ENCODE measurements at places on chromosomes 11 and 22. TPM values are rescaled to one million over a fixed set of nuclear protein-coding genes. Genes with fewer than 3 reads are reported as not detected.

Gene OR51S1
- not detected for total RNA-seq

Gene C1QTNF5
- total RNA-seq: 42.8 TPM

DNA sequence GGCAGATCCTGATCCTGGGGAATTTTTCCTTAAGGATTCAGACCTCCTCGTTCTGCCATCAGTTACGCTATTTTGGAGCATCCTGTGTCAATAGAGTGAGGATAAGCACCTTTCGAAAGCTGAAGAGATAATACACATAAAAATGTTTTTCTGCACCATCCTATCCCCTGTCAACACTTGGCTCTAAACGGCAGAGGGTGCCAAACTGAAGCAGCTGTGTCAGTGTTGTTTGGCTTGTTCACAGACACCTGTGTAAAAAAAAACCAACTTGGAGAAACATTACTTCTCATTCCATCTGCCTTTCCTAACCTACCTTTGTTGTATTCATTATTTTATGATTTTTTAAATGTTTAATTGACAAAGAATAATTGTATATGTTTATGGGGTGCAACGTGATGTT is 417.0 kb upstream of the DDI1 start:
- H3K27me3 ChIP-seq: no peaks in the 10 kb centered on the region
- no peak for DNase-seq
- H3K27ac ChIP-seq: no peak overlapping the region
- H3K4me1 ChIP-seq: no peaks in the 10 kb centered on the region

- no peak overlapping the region for H3K4me3 ChIP-seq
- H3K27me3 ChIP-seq: no peaks in the 10 kb centered on the region
- H3K36me3 ChIP-seq: no peaks in the 10 kb centered on the region
- no peak for DNase-seq
- H3K27ac ChIP-seq: no peak overlapping the region
- H3K4me1 ChIP-seq: no peaks in the 10 kb centered on the region
These were observed 126.3 kb upstream of the CARD18 start for GRCh38 chr11:105265845-105266244.

- H3K4me1 ChIP-seq: no peaks in the 10 kb centered on the region
- H3K36me3 ChIP-seq: no peaks in the 10 kb centered on the region
- no peak overlapping the region for H3K27ac ChIP-seq
- H3K27me3 ChIP-seq: no peaks in the 10 kb centered on the region
These were observed 10.1 kb upstream of the VSIG10L2 start for GRCh38 chr11:125935618-125936199.

GRCh38 chr22:46195487-46196165 is 45.3 kb downstream of the PPARA start:
- H3K4me3 ChIP-seq: no peak overlapping the region
- no peaks in the 10 kb centered on the region for H3K36me3 ChIP-seq
- H3K4me1 ChIP-seq: peaks cover 6% of the 10 kb centered on the region
- no peaks in the 10 kb centered on the region for H3K27me3 ChIP-seq

DNA sequence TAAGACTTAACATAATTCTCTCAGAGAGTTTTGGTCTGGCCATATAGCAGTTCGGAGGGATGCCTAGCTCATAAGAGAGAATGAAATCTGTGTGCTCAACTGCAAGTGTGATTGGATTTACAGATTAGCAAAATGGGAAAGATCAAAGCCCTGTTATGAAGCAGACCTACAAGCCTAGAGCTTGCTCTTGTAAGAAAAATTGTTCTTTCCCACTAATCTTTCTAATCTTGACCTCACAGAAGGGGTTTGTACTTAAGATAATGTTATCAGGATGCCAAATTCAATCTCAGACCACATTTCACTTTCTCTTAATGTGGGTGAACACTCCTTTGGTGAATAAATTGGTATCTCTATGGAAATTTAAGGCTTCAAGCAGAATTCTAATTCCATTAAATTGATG is 267.2 kb downstream of the RAB38 start:
- H3K27me3 ChIP-seq: no peaks in the 10 kb centered on the region
- no peak for DNase-seq
- no peak overlapping the region for H3K27ac ChIP-seq
- H3K4me1 ChIP-seq: no peaks in the 10 kb centered on the region
- no peaks in the 10 kb centered on the region for H3K36me3 ChIP-seq

Gene AIFM3
- total RNA-seq: 3.1 TPM

Gene OR51M1
- total RNA-seq: not detected

Gene CHRNA10
- 1.2 TPM for total RNA-seq

GRCh38 chr22:48721395-48721669 is 1106.3 kb downstream of the BRD1 start:
- H3K27me3 ChIP-seq: no peaks in the 10 kb centered on the region
- H3K4me3 ChIP-seq: no peak overlapping the region
- no peaks in the 10 kb centered on the region for H3K36me3 ChIP-seq

Gene GAS2
- 4.5 TPM for total RNA-seq

Gene C22orf42
- not detected for total RNA-seq

Gene OR4X1
- not detected for total RNA-seq

GRCh38 chr22:19448076-19448607 is 631 bp upstream of the C22orf39 start:
- H3K4me1 ChIP-seq: no peaks in the 10 kb centered on the region
- no peaks in the 10 kb centered on the region for H3K27me3 ChIP-seq
- H3K4me3 ChIP-seq: peak overlapping the region; percentile 93
- H3K36me3 ChIP-seq: peaks cover 13% of the 10 kb centered on the region

Gene ADAMTS15
- total RNA-seq: 6.2 TPM

GRCh38 chr11:91981995-91982394 is 242.6 kb upstream of the FAT3 start:
- DNase-seq: no peak
- H3K4me3 ChIP-seq: no peak overlapping the region
- no peaks in the 10 kb centered on the region for H3K27me3 ChIP-seq
- H3K27ac ChIP-seq: no peak overlapping the region
- no peaks in the 10 kb centered on the region for H3K4me1 ChIP-seq
- no peaks in the 10 kb centered on the region for H3K36me3 ChIP-seq

- H3K36me3 ChIP-seq: no peaks in the 10 kb centered on the region
- no peaks in the 10 kb centered on the region for H3K27me3 ChIP-seq
- no peaks in the 10 kb centered on the region for H3K4me1 ChIP-seq
- no peak overlapping the region for H3K27ac ChIP-seq
- DNase-seq: no peak
These were observed 1.5 kb upstream of the MRGPRG start for GRCh38 chr11:3220101-3220500.

- no peak overlapping the region for H3K4me3 ChIP-seq
- H3K4me1 ChIP-seq: no peaks in the 10 kb centered on the region
- H3K36me3 ChIP-seq: no peaks in the 10 kb centered on the region
- DNase-seq: no peak
- no peaks in the 10 kb centered on the region for H3K27me3 ChIP-seq
- H3K27ac ChIP-seq: no peak overlapping the region
These were observed 30.1 kb upstream of the RAG2 start for GRCh38 chr11:36628141-36628540.

GRCh38 chr11:9656864-9657263 is 7.0 kb upstream of the SWAP70 start:
- H3K36me3 ChIP-seq: no peaks in the 10 kb centered on the region
- no peak overlapping the region for H3K4me3 ChIP-seq
- no peak overlapping the region for H3K27ac ChIP-seq
- no peak for DNase-seq

DNA sequence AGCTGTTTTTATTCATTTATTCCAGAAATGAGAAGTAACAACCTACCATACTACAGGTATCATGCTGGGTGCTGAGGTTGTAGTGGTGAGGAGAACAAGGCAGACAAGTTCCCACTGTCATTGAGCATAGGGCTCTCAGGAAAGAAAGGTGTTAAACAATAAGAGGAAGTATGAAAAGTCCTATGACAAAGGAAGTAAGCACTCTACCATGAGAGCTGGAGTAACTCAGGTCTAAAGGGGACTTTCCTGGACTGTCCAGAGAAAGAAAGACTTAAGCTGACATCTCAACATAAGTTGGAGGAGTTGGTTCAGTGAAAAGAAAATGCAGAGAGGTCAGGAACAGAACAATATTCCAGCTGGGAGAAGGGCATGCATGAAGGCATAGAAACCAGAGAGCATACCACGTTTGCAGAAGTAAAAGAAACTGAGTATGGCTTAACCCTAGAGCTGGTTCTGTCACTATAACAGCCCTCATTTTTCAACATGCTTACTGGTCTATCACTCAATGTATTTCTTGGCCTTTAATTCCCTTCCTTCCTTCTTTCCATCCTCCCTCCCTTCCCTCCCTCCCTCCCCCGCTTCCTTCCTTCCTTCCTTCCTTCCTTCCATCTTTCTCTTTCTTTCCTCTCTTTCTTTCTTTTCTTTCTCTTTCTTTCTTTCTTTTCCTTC is 137.8 kb upstream of the BDNF start:
- no peak overlapping the region for H3K4me3 ChIP-seq
- no peak overlapping the region for H3K27ac ChIP-seq
- DNase-seq: no peak

DNA sequence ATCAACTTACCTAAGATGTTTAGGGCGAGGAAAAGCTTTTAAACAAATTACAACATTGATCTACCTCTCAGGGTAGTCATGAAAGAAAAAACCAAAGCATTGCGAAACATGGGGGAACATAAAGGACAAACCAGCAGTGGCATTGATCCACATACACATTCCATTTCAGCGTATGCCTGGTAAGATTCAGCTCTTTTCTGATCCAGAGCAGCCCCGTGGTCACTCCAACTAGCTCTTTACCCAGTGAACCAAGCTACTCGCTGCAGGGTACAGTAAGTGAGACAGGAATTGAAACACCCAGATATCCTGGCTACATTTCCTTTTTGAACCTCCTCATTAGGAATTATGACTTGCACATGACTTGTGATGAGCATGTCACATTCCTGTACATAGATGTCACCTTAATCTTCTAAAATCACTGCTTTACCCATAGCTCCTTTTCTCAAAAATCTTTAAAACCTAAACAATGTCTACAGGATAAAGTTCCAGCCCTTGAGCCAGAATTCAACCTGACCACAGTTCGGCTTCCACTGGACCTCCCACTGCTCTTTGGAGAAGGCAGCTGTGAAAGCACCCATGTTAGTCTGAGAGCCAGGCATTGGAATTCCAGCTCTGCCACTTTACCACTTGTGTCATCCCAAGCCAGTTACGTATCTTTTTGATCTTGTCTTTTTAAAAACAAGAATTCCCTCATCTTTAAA is 42.9 kb upstream of the AKIP1 start:
- H3K27me3 ChIP-seq: no peaks in the 10 kb centered on the region
- H3K4me3 ChIP-seq: no peak overlapping the region
- no peak for DNase-seq
- H3K4me1 ChIP-seq: no peaks in the 10 kb centered on the region

DNA sequence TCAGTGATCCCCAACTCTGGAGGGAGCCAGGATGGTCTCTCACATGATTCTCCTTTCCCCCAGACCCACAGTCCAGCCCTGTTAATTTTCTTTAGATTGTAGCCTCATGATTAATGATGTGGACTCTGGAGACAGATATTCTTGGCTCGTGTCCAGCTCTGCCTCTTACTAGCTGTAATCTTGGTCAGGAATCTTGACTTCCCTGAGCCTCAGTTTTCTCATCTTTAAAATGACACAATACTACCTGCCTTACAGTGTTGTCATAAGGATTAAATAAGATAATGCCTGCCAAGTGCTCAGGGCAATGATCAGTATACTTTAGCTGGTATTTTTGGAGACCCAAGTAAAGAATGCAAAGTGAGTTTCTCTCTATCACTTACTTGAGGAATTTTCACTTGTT is 60.0 kb downstream of the SPECC1L start:
- no peak for DNase-seq
- H3K4me1 ChIP-seq: peaks cover under 1% of the 10 kb centered on the region
- no peaks in the 10 kb centered on the region for H3K27me3 ChIP-seq
- no peak overlapping the region for H3K4me3 ChIP-seq
- H3K36me3 ChIP-seq: peaks cover 20% of the 10 kb centered on the region

DNA sequence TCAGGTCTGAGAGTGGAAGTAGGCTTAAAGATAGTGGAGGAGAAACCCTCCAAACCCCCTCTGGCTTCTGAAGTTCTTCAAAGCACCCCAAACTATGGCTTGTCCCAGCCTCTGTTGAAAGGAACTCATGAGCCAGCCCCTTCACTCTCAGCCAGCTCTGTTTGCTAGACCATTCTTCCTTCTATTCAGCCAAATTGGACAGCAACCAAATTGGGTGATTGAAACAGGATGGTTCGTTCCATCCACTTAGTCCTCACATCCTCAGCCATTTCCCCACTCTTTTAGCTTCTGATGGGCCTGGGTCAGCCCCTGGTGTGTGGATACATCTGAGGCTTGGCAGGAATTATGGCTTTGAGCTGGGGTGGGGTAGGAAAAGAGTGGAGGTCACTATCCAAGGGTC is 4.5 kb downstream of the HTR3A start:
- no peak overlapping the region for H3K4me3 ChIP-seq
- no peaks in the 10 kb centered on the region for H3K36me3 ChIP-seq
- H3K4me1 ChIP-seq: no peaks in the 10 kb centered on the region
- no peak overlapping the region for H3K27ac ChIP-seq
- DNase-seq: no peak

GRCh38 chr11:117613521-117613920 is 183.5 kb downstream of the DSCAML1 start:
- peaks cover 2% of the 10 kb centered on the region for H3K4me1 ChIP-seq
- H3K27ac ChIP-seq: no peak overlapping the region
- no peaks in the 10 kb centered on the region for H3K36me3 ChIP-seq
- no peaks in the 10 kb centered on the region for H3K27me3 ChIP-seq
- no peak for DNase-seq
- H3K4me3 ChIP-seq: no peak overlapping the region

GRCh38 chr11:117498791-117499190 is 171.1 kb downstream of the CEP164 start:
- H3K27me3 ChIP-seq: no peaks in the 10 kb centered on the region
- no peak overlapping the region for H3K4me3 ChIP-seq
- H3K4me1 ChIP-seq: no peaks in the 10 kb centered on the region
- no peak overlapping the region for H3K27ac ChIP-seq
- no peak for DNase-seq

Gene FDXACB1
- 2.6 TPM for total RNA-seq

DNA sequence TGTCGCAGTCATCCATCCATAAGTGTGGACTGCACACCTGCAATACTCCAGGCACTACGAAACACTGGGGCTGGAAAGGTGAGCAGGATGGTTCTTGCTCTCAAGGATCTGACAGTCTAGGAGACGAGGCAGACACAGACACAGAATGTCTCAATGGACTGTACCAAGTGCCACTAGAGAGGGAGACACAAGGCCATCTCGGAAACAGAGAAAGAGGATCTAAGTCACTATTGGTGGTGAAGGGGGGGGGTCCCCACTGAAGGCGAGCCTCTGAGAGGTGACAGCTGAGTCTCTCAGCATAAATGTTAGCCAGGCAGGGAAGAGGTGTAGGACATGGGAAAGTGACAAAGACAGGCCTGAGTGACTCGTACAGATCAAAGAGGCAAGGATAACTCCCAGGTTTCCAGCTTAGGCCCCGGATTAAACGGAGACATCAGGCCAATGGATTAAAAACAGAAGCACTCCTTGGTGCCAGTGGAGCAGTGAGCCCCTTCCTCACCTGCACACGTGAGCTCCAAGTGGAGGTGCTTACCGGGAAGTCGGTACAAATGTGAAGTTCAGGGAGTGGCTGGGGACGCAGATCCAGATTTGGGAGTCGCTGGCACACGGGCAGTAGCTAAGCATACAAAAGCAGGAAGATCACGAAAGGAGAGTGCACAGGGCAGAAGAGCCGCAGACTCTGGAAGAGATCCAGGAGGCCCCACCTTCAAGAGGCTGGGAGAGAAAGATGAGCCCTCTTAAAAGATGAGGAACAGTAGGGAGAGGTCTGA is 117.2 kb downstream of the MICAL3 start:
- no peak overlapping the region for H3K27ac ChIP-seq
- DNase-seq: no peak
- H3K4me1 ChIP-seq: peaks cover 3% of the 10 kb centered on the region
- no peak overlapping the region for H3K4me3 ChIP-seq
- H3K27me3 ChIP-seq: no peaks in the 10 kb centered on the region

- H3K4me1 ChIP-seq: no peaks in the 10 kb centered on the region
- no peaks in the 10 kb centered on the region for H3K27me3 ChIP-seq
- no peak for DNase-seq
- peaks cover 12% of the 10 kb centered on the region for H3K36me3 ChIP-seq
These were observed 8.5 kb downstream of the RNH1 start for GRCh38 chr11:498297-499181.
